ENCODE measurements at places on chromosomes 5 and 9.

DNA sequence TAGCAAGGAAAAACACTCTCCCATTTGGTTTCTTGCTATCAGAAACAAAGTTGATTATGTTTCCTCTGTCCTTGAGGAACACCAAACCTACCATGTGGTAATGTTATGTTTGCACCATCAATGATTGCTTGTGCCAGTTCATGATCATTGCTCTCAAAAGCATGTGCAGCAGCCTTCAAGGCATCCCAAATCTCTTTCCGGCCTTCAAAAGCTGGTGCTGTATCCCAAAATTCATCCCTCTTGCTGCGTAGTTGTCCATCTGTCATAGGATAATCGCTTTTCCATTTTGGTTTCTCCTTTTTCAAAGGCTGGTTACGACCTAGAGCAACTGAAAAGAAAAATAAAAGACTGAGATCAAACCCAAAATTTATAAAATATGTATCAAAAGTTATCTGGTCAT is 40.1 kb downstream of the EFCAB9 start:
- no peak for DNase-seq

- no peak for DNase-seq
These were observed 53.7 kb upstream of the ADAMTS19 start for GRCh38 chr5:129406440-129406839.

GRCh38 chr5:5419291-5420210 is 2.9 kb upstream of the ICE1 start:
- no peak for DNase-seq

DNA sequence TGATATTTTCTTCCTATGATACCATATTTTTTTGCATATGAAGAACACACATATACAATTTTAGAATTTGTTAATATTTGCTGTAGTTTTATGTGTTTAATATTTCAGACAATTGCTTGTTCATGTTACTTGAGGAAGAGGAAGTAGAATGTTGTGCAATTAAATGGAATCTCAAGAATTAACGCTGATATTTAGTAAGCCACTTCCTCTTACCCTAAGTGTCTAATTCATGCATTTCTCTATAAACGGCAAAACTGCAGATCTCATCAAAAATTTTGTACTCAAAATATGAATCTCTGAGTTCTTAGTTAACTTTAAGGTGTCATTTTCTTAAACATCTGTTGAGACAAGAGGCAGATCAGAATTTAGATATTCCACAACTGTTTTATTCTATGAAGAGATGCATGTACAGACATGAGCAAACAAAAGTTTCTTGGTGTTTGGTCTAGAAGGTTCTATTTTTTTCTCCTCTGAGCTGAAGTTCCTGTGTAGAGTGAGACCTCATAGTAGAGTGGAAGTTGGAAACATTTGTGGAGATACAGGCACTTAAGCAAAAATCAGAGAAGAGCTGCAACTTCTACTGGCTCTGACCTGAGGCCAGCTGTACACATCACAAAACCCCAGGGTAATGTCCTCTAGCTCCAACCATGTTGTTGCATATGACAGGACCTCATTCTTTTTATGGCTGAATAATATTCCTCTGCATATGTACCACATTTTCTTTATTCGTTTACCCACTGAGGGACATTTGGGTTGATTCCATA is 16.6 kb upstream of the TGFBI start:
- DNase-seq, result no peak

DNA sequence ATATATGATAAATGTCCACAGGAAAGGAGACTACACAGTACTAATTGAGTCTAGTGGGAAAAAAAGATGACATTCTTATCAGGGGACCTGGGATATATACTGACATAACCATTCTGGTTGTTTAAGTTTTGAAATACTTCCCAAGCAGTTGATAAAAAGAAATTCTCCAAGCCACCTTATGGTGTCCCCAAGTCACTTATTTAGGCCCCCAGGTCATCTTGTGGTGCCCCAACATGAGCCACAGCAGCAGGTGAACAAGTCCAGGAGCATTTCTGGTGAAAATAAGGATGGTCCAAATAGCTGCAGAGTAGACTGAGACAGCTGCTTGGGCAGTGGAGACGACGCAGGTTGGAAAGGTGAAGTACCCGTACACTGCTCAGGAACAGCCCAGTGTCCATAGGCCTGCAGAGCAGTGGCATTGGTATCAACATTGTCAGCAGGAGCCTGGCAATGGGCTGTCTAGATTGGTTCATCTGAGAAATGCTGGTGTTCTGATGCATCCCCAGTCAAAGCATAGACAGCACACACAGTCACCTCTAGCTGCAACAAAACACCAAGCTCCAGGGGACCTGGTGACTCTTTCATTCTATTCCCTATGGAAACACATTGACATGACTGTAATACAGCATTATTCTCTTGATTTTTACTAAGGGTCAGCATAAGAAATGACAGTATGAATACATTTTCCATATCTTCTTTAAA is 430.6 kb downstream of the NR2F1-AS1 start:
- DNase-seq, result no peak

DNA sequence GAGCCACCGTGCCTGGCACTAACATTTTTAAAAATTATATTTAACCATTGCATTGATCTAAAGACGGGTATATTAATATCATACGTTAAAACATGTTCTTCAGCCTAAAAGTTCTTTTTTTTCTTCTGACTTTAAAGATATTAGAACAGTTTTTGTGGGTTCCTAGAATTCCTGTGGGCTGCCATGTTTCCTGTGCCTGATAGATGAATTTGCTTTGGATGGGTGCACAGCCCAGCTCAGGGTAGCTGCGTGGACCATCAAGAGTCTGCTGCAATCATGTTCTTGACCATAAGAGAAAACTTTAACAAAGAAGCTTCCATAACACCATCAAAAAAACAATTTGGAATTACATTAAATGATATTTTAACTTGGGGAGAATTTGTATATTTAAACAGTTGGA is 2.4 kb upstream of the LAMC3 start:
- no peak for DNase-seq

GRCh38 chr9:101457003-101457402 is 21.4 kb upstream of the ALDOB start:
- DNase-seq, result no peak

- no peak for DNase-seq
These were observed 500.7 kb downstream of the SPATA31D1 start for GRCh38 chr9:82489201-82489821.

DNA sequence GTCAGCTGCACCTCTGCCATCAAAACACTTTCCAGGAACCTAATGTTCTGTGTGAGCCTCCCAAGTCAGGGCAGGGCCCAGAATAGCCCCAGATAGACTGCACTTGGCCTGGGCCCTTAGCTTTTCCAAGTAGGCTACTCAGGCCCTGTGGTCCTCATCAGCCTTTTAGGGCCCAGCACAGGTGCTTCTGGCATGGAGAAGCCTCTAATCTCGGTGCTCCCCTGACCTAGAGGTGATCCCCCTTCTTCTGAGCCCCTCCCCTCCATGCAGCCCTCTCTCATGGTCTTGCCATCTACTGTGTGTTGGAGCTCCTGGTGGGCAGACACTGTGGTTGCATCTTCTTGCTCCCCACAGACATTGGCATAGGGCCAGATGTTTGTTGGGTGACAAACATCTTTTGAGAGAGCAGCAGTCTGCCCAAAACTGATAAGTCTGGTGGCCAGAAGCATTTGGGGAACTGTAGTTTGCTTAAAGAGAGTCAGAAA is 28.1 kb downstream of the FRMPD1 start:
- no peak for DNase-seq

DNA sequence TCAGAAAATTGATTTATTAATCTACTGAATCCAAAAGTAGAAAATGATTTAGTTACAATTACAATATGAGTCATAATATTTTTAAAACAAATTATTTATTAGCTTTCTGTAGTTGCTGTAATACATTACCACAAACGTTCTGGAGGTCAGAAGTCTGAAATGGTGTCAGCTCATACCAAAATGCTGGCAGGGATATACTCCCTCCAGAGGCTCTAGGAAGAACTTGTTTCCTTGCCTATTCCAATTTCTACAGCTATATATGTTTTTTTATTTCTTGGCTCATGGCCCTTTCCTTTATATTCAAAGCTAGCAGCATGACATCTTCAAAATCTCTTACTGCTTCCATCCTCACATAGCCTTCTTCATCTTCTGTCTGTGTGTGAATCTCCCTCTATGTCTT is 667.9 kb upstream of the ITGA1 start:
- no peak for DNase-seq

DNA sequence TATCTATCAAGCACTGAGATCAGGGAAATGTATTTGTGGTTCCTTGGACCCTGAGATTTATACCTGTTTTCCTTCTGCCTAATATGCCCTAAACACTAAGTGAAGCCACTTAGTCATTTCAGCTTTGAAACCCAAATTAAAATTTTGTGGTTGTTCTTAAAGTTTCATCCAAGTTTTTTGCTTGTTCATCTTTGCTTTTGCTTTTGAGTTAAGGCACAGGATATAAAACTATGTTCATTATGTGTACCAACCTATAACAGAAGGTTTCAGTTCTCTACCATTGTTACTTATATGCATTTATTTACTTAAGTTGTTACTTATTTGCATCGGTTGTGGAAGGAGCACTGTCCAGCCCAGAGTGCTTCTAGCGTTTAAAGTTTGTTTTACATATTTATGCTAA is 382.3 kb downstream of the PTPRD start:
- no peak for DNase-seq

GRCh38 chr5:126521130-126521529 is 73.9 kb downstream of the ALDH7A1 start:
- DNase-seq, result no peak

DNA sequence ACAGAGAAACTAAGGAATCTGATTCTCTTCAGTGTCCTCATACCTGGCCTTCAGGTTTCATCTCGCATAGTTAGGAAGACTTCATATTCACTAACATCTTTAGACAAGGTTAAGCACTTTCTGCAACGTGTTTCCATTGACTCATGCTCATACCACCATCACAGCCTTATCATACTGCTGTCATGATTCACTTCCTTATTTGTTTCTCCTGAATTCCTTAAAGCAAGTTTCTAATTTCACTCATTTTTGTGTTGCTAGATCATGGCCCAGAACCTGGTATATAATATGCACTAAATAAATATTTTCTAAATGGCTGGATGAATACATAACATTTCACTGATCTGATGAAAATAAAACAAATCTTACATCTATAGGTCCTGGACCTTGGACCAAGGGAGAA is 472.9 kb downstream of the PRELID2 start:
- DNase-seq, result no peak

DNA sequence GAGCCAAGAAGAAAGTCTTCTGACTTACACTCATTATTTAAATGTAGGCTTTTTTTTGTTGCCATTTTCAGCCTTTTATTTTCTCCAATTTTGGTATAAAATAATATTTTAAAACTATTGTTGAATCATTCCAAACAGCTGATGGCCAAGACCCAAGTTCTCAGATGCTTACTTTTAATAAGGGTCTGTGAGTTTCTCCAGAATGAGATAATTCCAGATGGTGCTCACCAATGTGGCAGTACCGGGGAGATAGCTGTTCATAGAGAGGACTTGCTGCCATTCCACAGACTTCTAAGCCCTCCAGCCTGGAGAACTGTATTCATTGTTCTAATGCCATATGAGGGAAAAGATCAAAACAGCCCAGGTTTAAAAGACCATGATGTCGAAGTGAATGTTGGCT is 5.3 kb upstream of the C1QTNF2 start:
- no peak for DNase-seq

- DNase-seq, result no peak
These were observed 196.5 kb downstream of the TLE1 start for GRCh38 chr9:81492710-81493447.

DNA sequence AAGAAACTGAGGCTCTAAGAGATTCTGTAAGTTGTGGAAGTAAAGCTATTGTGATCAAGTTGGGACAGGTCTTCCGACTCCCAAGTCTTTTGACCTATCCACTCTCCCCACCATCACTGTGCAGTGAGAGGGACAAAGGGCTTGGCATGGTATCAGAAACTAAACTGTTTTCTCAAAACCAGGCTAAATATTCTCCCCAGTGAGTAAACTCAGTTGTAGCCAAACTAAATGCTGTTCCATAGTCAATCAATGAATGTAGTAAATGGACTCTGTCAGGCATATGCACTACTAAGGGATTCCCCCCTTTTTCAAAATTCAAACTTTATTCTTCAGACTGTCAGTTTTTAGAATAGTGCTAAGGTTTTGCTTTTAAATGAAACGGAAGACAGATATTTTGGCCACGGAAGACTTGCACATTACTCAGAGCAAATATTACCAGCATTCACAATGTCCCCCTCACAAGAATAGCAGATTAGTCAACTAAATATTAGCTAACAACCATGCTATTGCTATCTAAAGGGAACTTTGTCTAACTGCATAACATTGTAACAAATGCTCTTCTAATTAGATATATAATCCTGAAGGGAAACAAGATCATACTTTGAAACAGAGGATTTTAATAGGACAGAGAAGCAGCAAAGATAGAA is 7.1 kb downstream of the PRKAA1 start:
- no peak for DNase-seq

DNA sequence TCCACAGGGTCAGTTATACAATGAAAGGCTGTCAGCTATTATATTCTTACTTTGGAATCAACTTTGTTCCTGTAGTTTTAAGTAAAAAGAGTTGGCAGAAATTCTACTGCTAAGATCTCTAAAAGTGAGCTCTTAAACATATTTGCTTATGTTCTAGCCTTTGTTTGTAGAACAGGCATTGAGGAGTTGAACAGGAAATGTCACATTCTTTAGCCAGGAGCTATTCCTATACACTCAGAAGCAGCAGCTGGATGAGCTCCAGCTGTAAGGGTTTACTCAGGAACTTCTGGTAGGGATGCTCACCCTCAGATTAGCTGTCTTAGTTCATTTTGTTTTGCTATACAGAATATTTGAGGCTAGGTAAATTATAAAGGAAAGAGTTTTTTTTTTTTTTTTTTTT is 22.4 kb upstream of the SPINK14 start:
- no peak for DNase-seq

DNA sequence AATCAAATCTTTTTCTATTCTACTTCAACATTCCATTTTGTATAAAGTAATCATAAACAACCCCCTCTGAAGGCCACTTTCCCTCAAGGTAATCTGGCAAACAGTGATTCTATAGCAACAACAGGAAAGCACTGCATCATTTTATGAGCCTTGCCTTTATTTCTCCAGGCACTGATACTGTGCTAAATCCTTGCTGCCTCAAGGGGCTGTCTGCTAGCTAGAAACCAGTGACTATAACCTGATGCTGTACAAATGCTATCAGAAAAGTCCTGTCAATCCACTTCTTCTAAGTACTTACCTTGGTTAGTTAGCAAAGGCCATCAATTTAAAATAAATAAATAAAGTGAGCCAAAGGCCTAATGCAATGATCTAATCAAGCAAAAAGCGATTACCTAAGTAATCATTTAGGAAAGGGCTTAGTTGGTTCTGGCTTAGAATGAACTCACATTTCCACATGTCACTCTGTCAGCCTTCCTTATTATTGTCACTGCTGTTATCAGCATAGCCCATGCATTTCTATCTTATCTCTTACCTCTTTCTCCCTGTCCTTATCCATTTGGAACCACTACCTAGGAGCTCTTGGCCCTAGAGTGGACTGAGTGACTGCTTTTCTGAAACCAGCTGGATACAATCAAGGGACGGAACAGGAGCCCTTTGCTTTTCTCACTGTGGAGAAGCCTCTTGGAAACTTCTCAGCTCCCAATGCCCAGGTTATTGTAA is 246.1 kb upstream of the MEF2C start:
- no peak for DNase-seq

All from cortex of kidney (tissue), 1 donor.